ENCODE measurements at places on chromosomes 4 and X. TPM values are rescaled to one million over a fixed set of nuclear protein-coding genes. Genes with fewer than 3 reads are reported as not detected.

DNA sequence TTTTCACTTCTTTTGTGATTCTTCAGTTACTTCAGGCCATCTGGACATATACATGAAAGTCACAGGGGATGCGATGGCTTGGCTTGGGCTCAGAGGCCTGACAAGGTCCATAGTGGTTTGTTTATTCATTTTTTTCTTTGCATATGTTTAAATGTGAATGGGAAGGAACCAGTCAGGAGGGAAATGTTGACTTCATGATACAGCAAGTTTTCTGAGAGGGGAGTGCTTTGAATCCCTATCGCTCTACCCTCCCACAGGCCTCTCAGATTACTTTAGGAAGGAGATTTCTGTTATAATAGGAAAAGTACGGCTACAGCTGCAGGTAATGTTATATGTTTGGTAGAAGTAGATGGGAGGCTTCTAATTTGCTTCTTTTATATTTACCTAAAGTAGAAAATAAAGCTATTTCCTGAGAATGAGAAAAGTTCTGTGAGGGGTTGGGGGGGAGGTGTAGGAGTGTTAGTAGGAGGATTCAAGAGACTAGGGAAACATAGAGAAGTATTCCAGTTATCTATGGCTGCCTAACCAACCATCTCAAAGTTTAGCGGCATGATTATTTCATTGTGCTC, 322.9 kb downstream of the RAPGEF2 start:
- H3K27ac ChIP-seq = no peak overlapping the region
- H3K4me1 ChIP-seq = no peaks in the 10 kb centered on the region
- no peaks in the 10 kb centered on the region for H3K36me3 ChIP-seq

- H3K4me1 ChIP-seq = no peaks in the 10 kb centered on the region
- no peak for DNase-seq
- H3K27me3 ChIP-seq = no peaks in the 10 kb centered on the region
- peaks cover 3% of the 10 kb centered on the region for H3K36me3 ChIP-seq
- H3K27ac ChIP-seq = peak overlapping the region; percentile 98
Measured at GRCh38 chrX:47659421-47659726, 394 bp upstream of the UXT start.

DNA sequence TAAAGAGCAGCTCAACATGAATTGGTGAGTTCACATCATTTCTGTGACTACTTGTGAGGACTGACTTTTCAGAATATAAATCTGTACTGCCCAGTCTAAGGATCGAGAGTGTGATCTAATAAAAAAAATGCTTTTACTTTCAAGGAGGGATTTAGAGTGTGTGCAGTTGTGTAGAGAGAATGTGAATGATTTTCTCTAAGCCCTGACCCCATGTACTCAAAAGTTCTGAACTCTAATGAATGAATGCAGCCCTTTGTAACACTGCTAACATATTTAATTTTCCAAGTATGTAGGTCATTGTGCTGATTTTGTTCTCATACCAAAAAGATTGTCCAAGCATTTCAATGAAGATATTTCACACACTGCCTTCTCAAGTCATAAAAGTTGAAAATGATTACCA, 92.5 kb upstream of the STOX2 start:
- no peak overlapping the region for H3K27ac ChIP-seq
- no peak overlapping the region for H3K4me3 ChIP-seq
- H3K4me1 ChIP-seq = no peaks in the 10 kb centered on the region
- DNase-seq = no peak
- no peaks in the 10 kb centered on the region for H3K27me3 ChIP-seq

DNA sequence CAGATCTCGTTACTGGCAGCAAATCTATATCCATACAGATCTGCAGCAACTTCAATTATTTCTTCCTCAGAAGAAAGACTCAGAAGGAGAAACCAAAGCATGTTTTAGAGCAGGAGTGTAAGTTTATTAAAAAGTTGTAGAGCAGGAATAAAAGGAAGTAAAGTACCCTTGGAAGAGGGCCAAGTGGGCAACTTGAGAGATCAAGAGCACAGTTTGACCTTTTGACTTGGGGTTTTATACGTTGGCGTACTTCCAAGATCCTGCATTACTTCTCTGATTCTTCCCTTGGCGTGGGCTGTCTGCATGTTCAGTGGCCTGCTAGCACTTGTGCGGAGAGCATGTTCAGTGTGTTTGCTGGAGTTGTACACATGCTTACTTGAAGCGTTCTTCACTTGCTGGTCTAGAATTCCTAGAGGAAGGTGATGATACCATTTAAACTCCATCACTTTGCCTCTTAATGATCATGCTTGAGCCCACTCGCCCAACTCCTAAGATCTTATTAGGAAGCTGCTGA, 1114.7 kb upstream of the PABPC4L start:
- no peak overlapping the region for H3K4me3 ChIP-seq
- H3K36me3 ChIP-seq = no peaks in the 10 kb centered on the region
- H3K27me3 ChIP-seq = no peaks in the 10 kb centered on the region
- no peaks in the 10 kb centered on the region for H3K4me1 ChIP-seq
- no peak for DNase-seq
- H3K27ac ChIP-seq = no peak overlapping the region

DNA sequence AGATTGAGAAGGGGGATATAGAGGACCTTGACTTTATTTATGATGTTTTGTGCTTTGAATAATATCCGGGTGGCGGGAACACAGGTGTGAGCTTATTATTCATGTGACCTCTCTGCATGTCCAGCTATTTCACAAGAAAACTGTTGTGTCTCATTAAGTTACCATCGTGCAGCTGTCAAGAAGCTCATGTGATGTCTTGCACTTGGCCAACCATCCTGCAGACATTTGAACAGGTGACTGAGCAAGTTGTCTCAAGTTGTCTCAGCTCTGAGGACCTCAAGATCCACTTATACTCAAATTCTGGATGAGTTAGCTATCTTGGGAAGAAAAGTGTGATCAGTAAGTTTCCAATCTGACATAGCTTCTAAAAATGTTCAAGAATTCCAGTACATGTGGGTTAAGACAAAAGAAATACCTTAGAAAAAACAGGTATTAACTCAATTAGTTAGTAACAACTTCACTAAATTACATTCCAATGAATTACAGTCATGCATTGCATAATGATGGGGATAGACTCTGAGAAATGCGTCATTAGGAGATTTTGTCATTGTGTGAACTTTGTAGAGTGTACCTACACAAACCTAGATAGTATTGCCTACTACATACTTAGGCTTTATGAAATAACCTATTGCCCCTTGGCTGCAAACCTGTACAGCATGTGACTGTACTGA, 462.2 kb downstream of the INPP4B start:
- H3K27ac ChIP-seq = no peak overlapping the region
- H3K4me1 ChIP-seq = no peaks in the 10 kb centered on the region
- H3K27me3 ChIP-seq = no peaks in the 10 kb centered on the region

DNA sequence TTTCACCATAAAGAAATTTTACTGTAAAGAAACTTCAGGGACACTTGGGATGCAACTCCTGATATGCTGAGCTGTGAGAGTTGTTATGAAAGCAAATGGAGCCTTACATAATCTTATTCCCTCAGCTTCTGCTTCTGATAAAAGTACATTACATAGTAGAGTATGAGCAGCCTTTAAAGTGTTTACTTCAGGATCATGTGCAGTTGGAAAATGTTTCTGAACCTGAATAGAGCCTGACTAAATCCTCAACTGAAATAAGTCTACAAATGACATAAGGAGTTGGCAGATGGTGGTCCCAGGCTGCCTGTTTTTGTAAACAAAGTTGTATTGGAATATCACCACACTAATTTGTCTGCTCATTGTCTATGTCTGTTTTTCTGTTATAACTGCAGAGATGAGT, 19.3 kb downstream of the RASSF6 start:
- H3K4me3 ChIP-seq = no peak overlapping the region
- no peak for DNase-seq
- H3K4me1 ChIP-seq = no peaks in the 10 kb centered on the region
- H3K27ac ChIP-seq = no peak overlapping the region

DNA sequence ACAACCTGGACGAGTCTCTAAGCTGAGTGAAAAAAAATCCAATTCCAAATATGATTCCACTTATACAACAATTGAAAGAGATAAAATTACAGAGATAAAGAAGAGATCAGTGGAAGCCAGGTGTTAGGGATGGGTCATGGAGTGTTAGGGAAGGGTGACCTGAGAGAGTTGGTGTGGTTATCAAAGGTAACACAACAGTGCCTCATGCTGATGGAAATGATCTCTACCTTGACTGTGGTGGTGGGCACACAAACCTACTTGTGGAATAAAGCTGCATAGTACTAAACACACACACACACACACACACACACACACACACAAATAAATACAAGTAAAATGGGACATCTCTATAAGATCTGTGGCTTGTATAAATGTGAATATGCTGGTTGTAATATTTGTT, 26.0 kb downstream of the BEND2 start:
- no peak overlapping the region for H3K4me3 ChIP-seq
- H3K27me3 ChIP-seq = no peaks in the 10 kb centered on the region
- no peaks in the 10 kb centered on the region for H3K4me1 ChIP-seq
- no peaks in the 10 kb centered on the region for H3K36me3 ChIP-seq
- DNase-seq = no peak

DNA sequence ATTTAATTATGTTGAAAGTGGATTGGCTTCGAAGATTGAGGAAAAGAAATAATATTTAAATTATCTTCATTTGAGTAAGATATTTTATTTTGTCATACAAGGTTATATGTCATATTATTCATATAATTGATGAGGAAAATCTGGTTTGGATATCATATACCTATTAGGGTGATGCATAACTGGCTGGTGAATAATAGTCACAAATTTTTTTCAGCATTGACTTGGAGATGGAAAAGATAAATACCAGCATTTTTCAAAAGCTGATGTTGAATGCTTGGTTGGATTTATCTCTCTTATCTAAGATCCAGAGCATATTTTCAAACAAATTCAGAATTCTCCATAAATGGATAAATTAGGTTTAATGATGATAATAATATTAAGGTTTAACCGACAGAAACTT, 93.5 kb upstream of the SLIT2 start:
- H3K4me3 ChIP-seq = no peak overlapping the region
- H3K36me3 ChIP-seq = no peaks in the 10 kb centered on the region
- no peaks in the 10 kb centered on the region for H3K27me3 ChIP-seq
- H3K27ac ChIP-seq = no peak overlapping the region

DNA sequence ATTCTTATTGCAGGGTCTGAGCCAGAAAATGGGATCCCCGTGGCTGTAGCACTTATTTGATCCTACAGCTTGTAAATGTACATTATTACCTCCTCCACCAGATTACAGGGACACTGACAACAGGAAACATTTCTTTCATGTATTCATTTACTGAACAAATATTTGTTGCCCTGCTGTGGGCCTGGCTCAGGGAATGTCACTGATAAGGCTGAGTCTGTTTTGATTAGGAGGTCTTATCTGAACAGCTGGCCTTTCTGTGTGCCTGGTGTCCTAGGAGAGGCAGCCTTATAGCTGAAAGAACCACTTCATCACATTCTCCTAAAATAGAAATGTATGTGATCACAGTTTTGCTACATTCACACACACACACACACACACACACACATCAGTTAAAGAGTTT, 45.5 kb upstream of the PROM1 start:
- no peaks in the 10 kb centered on the region for H3K36me3 ChIP-seq
- H3K27me3 ChIP-seq = no peaks in the 10 kb centered on the region
- no peak overlapping the region for H3K27ac ChIP-seq
- no peak overlapping the region for H3K4me3 ChIP-seq

DNA sequence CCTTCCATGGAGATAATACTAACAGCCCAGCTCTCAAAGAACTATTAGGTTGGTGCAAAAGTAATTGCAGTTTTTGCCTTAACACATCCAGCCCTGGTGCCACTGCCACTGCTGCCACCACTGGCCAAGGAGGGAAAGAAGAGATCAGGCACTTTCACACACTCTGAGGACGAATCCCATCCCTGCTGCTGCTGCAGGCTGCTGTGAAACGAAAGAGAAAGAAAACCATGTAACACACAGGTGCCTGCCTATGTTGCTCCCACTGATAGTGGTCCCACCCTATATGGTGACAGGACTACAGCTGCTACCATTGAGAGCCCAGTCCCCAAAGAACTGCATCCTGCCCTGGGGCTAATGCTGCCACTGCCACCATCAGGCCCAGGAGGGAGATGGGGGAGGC, 35.1 kb downstream of the TMLHE start:
- no peak overlapping the region for H3K4me3 ChIP-seq
- H3K27ac ChIP-seq = no peak overlapping the region
- no peak for DNase-seq
- H3K4me1 ChIP-seq = no peaks in the 10 kb centered on the region
- H3K27me3 ChIP-seq = no peaks in the 10 kb centered on the region

GRCh38 chrX:107599450-107599861, 28.9 kb upstream of the PRPS1 start:
- no peaks in the 10 kb centered on the region for H3K36me3 ChIP-seq
- no peak overlapping the region for H3K27ac ChIP-seq
- no peaks in the 10 kb centered on the region for H3K27me3 ChIP-seq

DNA sequence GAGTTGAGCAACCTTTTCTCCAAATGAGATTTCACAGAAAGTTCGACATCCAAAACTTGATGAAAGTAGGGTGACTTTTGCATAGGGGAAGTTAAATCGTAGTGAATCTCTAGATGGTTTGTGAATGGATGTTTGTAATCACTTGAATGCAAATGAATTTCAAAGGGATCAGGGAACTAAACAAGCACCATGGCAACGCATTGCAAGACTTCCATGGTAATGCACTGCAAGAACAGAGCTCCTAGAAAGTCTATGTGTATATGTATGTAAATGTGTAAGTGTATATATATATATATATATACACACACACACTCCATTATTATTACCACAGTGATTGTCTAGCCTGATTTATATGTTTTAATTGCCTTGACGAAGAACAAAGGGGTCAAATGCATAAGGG, 27.3 kb downstream of the INTS6L start:
- no peaks in the 10 kb centered on the region for H3K27me3 ChIP-seq
- no peak overlapping the region for H3K4me3 ChIP-seq
- peaks cover 3% of the 10 kb centered on the region for H3K36me3 ChIP-seq
- no peak overlapping the region for H3K27ac ChIP-seq
- no peaks in the 10 kb centered on the region for H3K4me1 ChIP-seq

The SNX12 gene
- 70.1 TPM for total RNA-seq

The ASB12 gene
- total RNA-seq = not detected

The MAGEC2 gene
- total RNA-seq = not detected

The MAGEB1 gene
- not detected for total RNA-seq

The CDX4 gene
- total RNA-seq = not detected

The RAB9B gene
- 1.1 TPM for total RNA-seq

The ARX gene
- total RNA-seq = 0.31 TPM

The C4orf50 gene
- 0.16 TPM for total RNA-seq
